ENCODE measurements at places on chromosomes 7 and 10. TPM values are rescaled to one million over a fixed set of nuclear protein-coding genes. Genes with fewer than 3 reads are reported as not detected.

Gene CRYGN
- total RNA-seq = not detected

Gene KCNH2
- total RNA-seq = 0.15 TPM

Gene CPVL
- total RNA-seq = not detected

Gene CPEB3
- total RNA-seq = 0.30 TPM

Gene SFTPD
- under 0.01 TPM for total RNA-seq
